ENCODE measurements at places on chromosomes 3 and 15.

DNA sequence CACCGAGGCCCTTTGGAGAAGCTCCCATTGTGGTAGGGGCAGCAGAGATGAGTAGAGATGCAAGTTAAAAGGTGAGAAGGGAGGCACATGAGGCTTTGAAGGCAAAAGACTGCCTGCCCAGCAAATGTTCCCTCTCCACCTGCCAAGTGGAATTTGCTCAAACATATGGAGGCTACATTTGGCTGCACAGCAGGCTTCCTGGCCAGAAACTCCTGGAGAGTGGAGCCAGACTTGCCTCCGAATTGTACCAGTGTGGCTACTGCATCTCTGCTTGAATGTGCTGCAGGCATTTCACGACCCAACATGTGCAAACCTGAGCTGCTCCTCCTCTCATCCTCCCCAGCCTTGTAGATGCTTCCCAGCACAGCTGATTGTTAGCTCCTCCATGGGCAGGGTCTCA is 229.2 kb downstream of the ZNF621 start:
- DNase-seq = no peak

DNA sequence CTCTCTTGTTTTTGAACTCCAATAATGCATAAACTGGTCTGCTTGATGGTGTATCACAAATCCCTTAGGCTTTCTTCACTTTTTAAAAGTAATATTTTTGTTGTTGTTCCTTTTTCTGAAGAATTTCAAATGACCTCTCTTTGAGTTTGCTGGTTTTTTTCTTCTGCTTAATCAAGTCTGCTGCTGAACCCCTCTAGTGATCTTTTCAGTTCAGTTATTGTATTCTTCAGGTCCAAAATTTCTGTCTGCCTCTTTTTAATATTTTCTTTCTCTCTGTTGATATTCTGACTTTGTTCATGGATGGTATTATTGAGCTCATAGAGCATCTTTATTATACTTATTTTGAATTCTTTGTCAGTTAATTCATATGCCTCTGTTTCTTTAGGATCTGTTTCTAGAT is 21.8 kb upstream of the CEP152 start:
- DNase-seq = no peak

DNA sequence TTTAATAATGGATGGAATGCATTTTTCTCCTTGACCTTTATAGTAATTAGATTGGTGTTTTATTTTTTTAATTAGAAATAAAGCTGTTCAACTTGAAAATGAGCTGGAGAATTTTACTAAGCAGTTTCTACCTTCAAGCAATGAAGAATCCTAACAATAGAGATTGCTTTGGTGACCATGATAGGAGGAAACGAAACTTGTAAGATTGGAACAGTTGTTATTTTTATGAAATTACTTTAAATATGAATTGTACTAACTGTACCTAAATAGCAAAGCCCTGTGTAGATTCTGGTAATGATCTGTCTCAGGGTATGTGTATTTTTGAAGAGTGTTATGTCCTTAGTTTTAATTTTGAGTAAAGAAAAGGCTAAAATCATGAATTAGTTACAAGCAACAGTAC is 44.4 kb downstream of the MFN1 start:
- DNase-seq = no peak

- DNase-seq = no peak
Measured at GRCh38 chr15:51526955-51527354, 95.6 kb downstream of the DMXL2 start.

DNA sequence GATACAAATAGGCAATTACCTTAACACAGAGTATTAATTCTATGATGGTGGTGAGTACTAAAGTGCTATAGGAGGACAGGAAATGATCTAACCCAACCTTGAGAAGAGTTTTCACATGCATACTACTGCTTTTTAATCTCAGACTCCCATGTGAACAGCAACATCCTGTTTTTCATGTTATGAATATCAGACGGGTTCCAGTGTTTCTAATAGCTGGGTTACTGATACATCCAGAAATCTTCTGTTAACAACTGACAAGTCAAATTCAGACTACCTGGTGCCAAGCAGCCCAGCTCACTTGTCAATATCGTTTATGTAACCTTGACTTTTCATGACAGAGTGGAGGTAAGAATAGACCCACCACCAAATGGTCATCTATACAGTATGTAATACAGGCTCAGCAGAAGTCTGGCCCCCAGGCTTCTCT is 220.2 kb upstream of the COL8A1 start:
- DNase-seq = no peak

GRCh38 chr3:39757307-39757706 is 52.1 kb upstream of the MYRIP start:
- DNase-seq = no peak

DNA sequence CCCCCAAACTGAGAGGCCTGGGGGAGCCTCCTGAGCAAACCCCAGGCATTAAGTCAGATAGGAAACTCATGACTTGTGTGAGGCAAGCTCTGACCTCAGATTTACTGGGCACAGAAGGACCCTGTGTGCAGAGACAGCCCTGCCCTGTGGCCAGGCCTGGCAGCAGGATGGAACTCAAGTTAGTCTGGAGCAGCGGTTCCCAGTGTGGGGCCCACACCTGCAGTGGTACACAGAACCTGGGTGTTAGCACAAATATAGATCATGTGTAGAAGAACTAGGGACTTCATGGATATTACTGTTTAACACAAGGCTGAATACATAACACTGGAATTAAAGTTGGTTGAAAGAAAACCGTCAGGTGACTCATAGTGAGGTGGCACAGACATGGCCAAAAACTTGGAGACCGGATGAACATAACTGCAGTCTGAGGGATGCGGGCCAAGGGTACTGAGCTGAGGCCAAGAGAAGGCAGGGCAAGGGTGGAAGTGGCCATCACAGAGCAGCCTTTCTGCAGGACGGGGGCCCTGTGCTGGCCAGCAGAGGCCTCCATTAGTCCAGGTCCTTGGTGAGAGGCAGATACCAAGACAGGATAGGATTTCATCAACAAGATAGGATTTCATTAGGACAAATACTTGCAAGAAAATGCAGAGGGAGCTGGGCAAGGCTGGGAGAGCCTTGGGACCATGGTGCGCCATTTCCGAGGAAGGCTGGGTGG is 40.9 kb downstream of the IRAK2 start:
- no peak for DNase-seq

DNA sequence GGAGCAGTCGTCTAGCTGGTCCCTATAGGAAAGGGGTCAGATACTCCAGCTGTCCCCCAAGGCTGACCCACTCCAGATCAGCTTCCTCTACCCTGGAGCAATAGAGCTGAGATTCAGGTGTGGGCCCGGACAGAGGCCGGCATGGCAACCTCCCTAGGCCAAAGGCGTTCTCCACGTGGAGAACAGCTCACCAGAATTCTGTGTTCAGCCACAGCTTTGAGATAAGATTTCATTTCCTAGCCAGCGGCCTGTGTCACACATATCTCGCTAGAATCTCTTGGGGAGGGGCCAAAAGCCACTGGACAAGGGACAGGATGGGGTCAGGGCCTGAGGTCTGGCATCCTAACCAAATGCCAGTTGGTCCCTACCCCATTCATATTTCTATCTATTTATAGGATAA is 20.1 kb downstream of the SRGAP3 start:
- no peak for DNase-seq

GRCh38 chr3:100947119-100947518 is 46.1 kb downstream of the ABI3BP start:
- no peak for DNase-seq

DNA sequence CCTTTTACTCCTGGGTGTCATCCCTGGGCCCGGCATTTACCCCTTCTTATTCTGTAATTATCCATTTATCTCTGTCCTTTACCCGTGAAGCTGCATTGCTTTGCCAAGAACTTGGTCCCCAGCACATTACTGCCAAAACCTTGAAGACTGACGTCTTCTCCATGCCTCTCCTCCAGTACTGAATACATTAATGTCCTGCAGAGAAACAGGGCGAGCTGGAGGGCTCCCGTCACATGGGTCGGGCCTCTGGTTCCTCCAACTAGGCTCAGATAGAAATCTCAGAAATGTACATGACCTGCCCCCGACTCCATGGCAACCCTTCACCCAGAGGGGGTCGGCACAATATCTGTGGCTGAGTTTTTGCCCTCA is 445 bp downstream of the EFCAB12 start:
- no peak for DNase-seq

- DNase-seq = no peak
Measured at GRCh38 chr3:165549665-165550064, 287.6 kb downstream of the BCHE start.

- DNase-seq = no peak
Measured at GRCh38 chr15:60721707-60722106, 242.8 kb upstream of the ICE2 start.

- DNase-seq = no peak
Measured at GRCh38 chr3:194944526-194944925, 258.8 kb downstream of the FAM43A start.

DNA sequence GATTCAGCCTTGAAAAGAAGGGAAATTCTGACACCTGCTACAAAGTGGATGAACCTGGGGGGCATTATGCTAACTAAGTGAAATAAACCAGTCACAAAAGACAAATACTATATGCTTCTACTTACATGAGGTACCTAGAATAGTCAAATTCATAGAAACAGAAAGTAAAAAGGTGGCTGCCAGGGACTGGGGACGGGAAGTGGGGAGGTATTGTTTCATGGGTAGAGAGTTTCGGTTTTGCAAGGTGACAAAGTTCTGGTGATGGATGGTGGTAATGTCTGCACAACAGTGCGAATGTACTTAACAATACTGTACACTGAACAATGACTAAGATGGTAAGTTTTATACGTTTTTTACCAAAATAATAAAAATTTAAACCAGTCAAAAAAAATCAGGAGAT is 4.8 kb downstream of the IDH2 start:
- no peak for DNase-seq

DNA sequence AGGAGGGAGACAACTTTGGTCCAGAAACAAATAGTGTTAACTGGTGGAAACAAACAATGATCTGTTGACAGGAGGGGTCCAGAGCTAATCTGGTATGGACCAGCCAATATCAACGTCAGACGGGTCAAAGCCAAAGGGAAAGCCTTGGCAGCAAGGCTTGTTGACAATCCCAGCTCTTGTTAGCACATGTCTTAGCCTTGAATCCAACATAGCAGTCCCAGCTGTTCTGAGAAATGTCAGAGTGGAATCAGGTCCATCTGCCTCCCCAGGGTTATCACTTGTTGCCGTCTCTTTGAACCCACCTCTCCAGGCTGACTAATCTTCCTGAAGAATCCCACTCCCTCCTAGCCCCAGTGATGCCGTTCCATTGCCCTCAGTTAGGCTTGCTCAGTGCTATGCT is 404.6 kb upstream of the MCTP2 start:
- DNase-seq = no peak

DNA sequence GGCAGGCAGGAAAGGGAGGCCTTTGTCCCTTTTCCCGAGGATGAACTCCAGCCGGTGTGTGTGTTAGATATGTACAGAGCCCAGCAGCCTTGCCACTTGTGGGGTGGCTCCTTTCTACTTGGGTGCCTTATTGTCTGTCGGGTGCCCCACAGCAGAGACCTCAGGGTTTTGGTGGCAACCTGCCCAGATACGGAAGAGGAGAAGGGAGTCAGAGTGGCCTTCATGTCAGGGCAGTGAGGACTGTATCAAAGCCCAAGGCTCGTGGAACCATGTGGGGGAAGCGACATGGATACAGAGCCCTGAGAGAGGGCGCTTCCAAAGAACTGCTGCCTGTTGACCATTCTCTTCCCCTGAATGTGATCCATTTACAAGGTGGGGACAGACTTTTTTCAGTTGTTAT is 166.2 kb downstream of the SLCO3A1 start:
- DNase-seq = no peak

DNA sequence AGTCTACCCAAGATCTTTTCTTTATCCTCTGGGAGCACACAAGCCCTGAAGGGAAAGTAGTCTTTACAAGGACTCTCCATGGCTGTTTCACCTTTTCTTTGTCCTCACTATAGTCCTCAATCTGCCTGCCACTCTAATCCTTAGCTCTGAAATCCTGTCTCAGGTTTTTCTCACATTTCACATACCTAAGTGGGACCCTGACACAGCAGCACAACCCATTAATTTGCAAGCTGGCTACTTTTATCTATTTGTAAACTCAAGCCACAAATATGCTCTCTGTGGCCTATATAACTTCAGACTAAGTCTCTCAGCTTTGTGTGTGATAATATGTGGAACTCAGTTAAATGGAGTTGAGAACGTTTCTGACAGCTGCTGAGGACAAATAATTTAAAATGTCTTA is 19.8 kb downstream of the SIN3A start:
- DNase-seq = no peak

DNA sequence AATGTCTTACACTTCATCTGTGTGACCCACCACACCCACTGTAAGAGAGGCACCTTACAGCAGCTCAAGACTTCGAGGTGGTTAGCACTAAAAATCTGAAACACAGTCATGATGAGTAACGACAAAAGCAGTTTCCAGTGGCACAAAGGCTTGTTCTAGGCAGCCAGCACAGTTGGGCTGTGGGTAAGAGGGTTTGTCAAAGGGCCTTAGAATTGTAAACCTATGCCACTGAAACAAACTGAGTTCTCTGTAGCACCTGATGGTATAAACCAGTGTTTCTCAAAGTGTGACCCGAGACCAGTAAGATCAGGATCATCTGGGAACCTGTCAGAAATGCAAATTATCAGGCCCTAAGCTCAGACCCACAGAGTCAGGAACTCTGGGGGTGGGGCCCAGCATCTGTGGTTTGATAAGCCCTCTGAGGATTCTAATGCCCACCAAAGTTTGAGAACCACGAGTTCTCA is 36.5 kb downstream of the DAPK2 start:
- no peak for DNase-seq

- DNase-seq = no peak
Measured at GRCh38 chr15:32704395-32704981, 13.3 kb upstream of the GREM1 start.

- DNase-seq = no peak
Measured at GRCh38 chr3:9439331-9439730, 41.9 kb downstream of the SETD5 start.

DNA sequence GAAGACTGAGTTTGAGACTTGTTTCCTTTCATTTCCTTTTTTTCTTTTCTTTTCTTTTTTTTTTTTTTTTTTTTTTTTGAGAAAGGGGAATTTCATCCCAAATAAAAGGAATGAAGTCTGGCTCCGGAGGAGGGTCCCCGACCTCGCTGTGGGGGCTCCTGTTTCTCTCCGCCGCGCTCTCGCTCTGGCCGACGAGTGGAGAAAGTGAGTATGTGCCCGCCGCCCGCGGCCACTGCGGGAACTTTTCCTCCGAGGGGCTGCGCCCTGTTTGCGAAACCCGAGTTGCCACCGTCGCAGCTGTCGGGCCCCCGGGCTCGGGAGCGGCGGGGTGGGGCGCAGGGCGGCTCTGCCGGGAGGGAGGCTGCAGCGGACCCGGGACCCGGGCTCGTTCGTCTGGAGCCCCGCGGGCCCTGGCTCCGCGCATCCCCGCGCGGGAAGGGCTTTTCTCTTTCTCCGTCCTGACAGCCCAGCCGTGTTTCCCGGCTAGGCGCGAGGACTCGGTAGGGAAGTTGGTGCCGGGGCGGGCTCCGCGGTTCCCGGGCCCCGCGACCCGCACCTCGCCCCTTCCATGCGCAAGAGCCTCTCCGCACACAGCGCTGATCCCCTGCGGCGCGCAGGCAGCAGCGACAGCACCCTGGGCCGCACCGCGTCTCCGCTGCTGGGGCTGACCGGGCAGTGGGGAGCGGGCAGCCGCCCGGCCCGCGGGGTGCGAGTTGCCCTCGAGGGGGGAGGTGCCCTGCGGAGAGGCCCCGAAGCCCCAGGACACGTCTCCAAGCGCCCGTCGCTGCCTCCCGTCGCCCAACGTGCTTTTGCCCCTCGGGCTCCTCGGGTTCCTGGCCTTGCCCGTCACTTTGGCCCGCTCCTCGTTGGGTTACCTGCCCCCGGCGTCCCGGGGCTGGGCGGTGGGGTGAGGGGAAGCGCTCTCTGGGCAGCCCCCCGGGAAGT is 1.4 kb downstream of the IGF1R start:
- peak; percentile 41 for DNase-seq

Measured in progenitor cell of endocrine pancreas (in vitro differentiated cells).